ENCODE measurements at places on chromosomes 1 and 21.

GRCh38 chr1:23617084-23617521, 57.8 kb upstream of the ID3 start:
- DNase-seq, result no peak

- DNase-seq, result no peak
Measured at GRCh38 chr1:59016390-59016789, 232.5 kb upstream of the JUN start.

GRCh38 chr21:32641710-32642698, 29.8 kb upstream of the CFAP298 start:
- no peak for DNase-seq

DNA sequence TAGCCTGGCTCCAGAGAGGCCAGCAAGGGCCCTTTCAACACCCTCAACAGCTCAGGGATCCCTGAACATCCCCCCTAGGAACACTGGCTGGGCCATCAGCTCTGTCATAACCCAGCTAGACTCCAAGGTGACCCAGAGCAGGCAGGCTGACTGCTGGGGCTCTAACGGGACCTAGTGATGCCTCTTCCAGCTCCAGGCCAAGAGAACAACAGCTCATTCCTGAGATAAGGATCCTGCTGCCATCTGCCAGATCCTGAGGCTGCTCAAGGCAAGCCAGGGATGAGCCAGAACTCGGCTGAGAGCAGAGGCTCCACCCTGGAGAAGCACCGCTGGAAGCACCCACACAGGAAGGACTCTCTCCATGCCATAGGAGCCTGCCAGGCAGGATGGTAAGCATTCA, 2.0 kb downstream of the VSIG8 start:
- DNase-seq, result no peak

- no peak for DNase-seq
Measured at GRCh38 chr1:66550243-66550642, 16.3 kb downstream of the SGIP1 start.

DNA sequence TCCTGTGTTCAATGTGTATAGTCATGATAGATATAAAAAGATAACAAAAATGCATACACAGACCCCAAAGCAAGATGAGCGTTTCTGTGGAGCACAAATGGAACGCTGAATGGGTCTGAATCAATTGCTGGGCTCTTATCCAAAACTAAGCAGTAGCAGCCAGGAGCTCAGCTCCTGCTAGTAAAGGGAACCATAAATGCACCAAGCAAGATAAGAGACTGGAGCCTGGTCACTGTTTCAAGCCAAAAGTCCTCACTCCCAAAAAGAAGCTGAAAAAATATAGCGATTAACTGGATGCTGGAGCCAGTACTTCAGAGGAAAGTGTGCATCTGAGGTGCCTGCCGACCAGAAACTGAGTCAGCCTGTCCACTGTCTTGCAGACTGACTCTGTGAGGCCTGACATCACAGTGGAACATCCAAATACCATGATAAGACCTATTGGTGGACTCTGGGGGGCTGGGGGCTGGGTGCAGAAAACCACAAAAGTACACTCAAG, 68.9 kb downstream of the LRRC8C start:
- no peak for DNase-seq

DNA sequence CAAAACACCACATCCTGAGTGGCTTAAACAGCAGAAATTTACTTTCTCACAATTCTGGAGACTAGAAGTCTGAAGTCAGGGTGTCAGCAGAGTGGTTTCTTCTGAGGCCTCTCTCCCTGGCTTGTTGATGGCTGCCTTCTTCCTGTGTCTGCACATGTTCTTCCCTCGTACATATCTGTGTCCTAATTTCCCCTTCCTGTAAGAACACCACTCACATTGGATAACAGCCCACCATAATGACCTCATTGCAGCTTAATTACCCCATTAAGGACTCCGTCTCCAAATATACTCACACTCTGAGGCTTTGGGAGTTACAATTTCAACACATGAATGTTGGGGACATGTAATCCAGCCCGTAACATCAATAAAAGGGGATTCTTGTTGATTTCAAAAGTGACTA, 23.4 kb downstream of the C8A start:
- no peak for DNase-seq

- no peak for DNase-seq
Measured at GRCh38 chr1:210905944-210906453, 227.9 kb downstream of the KCNH1 start.

DNA sequence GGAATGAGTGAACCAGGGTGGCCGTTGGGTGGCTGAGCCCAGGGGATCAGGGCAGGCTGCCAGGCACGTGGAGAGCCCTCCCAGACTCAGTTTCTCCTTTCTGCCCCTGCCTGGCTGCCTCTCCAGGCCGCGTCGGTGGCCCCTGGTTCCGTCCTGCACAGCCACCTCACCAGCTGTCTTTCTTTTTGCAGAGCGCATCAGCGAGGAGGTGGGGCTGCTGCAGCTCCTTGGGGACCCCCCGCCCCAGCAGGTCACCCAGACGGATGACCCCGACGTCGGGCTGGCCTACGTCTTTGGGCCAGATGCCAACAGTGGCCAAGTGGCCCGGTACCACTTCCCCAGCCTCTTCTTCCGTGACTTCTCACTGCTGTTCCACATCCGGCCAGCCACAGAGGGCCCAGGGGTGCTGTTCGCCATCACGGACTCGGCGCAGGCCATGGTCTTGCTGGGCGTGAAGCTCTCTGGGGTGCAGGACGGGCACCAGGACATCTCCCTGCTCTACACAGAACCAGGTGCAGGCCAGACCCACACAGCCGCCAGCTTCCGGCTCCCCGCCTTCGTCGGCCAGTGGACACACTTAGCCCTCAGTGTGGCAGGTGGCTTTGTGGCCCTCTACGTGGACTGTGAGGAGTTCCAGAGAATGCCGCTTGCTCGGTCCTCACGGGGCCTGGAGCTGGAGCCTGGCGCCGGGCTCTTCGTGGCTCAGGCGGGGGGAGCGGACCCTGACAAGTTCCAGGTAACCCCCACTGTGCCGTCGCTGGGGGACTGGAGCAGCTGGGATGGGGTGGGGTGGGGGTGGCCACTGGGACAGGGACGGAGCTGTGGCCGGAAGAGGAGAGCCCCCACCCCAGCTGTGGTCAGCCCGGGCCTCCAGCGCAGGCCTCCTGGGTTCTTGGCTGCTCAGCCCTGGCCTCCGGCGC, 63.3 kb downstream of the COL18A1 start:
- DNase-seq, result no peak

DNA sequence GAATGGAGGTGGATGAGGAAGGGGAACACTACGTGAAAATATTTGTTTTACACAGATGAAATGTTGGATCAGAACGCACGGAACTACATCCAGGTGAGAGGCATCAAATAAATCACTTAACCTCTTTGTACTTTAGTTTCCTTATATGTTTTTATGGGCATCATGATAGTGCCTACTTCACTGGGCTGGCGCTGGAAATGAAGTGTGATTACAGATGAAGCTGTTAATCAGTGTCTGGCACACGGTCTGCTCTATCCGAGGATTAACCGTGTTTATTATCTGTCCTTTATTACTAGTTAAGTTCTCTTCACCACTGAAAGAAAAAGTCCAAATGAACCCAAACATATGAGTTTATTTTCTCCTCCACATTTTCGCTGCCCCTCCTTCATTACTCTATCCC, 96.0 kb upstream of the TRABD2B start:
- no peak for DNase-seq

- DNase-seq, result peak; percentile 48
Measured at GRCh38 chr1:6497215-6497866, 5.9 kb upstream of the PLEKHG5 start.

DNA sequence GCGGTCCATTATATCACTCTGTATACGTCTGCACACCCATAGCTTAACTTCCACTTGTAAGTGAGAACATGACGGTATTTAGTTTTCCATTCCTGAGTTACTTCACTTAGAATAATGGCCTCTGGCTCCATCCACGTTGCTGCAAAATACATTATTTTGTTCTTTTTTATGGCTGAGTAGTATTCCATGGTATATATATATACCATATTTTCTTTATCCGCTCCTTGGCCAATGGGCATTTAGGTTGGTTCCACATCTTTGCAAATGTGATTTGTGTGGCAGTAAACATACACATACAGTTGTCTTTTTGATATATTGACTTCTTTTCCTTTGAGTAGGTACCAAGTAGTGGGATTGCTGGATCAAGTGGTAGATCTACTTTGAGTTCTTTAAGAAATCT, 245.1 kb downstream of the NFIA start:
- no peak for DNase-seq

- DNase-seq, result no peak
Measured at GRCh38 chr1:59903141-59903754, 23.3 kb downstream of the CYP2J2 start.

DNA sequence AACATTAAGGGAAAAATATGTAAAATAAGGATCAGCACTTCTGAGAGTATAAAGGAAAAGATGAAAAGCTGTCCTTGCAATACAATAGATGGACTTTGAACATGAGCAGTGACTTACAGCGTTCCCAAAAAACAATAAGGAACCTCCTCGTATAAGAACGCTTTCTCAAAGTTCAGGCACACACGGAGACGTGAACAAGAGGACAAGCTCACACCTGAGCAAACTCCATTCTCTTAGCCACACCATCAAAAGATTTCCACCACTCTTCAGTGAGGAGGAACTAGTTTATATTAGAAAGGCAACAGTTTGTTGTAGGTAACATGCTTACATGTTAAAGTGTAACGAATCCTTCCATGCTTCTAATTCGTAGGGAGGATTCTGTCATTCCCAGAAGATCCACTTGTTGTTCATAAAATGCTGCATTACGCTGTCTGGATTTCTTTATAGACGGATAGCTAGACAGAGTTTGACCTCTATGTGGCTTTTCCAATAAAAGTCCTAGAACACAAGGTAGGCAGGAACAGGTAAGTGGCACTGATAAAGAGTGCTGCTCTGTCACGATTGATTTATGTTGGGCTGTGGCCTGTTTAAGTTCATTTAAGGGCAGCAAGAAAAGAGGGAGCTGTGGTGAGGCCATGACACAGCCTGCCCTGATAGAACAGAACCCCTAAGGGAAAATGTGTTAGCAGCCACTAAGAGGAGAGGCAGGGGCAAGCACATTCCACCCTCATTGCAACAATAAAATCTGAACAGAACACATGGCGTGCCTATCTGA, 37.0 kb upstream of the ATP1A1 start:
- DNase-seq, result no peak

DNA sequence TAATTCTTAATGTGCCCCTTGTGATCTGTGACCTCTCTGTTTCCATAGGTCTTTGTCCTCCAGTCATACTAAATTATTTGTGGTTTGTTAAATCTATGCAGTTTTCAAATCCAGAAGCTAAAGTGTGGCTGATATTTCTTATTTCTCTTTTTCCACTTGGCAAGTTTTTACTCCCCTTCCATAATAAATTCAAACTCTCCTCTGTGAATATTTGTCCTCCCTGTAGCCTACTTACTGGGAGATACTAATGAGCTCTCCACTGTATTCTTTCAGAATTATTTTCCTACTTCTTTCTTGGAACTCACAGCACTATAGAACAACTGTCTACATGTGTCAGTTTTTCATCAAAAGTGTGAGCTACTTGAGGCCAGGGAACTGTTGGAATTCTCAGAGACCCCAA, 430.8 kb upstream of the PTBP2 start:
- DNase-seq, result no peak

- no peak for DNase-seq
Measured at GRCh38 chr1:219990782-219991510, 55.4 kb downstream of the EPRS1 start.

- DNase-seq, result no peak
Measured at GRCh38 chr1:15188678-15189077, 35.1 kb downstream of the TMEM51 start.

DNA sequence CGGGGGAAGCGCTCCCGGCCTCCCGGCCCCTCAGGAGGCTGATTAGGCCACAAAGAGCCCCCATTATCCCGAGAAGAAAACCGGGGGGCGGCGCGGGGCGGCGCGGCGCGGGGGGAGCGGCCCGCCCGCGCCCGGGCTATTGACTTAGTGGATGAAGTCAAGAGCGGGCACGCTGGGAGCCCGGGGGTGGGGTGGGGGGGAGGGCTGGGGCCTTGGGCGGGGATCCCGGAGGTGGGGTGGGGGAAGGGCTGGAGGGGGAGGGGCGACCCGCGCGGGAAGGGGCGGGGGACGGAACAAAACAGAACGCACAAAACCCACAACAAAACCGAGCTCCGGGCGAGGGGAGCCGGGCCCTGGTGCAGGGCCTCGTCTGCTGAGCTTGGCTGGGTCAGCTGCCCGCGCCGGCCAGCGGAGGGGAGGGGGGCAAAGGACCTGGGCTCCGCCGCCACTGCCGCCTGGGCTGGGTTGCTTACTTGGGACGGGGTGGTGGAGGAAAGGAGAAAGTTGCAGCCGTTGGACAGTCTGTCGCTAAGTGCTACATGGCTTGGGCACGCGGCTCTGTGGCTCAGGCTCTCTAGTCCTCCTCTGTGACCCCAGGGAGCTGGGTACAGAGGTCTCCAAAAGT, 16.3 kb downstream of the PAX7 start:
- no peak for DNase-seq

DNA sequence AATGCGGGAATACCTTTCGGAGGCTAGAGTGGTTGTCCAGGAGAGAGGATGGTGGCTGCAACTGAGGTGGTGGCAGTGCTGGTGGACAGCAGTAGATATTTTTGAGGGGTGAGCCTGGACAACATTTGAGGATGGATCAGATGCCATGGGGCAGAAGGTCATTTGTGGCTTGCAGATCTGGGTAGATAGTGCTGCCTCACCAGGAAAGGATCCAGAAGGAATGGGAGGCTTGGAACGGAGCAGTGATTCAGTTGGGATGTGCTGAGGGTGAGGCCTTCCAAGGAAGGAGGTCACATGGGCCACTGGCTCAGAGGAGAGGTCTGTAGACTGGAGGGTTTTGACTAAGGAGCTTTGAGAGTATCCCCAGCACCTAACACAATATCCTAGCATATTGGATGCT, 110.8 kb upstream of the KAZN start:
- DNase-seq, result no peak

- DNase-seq, result no peak
Measured at GRCh38 chr1:33365560-33365997, 44.7 kb upstream of the A3GALT2 start.

DNA sequence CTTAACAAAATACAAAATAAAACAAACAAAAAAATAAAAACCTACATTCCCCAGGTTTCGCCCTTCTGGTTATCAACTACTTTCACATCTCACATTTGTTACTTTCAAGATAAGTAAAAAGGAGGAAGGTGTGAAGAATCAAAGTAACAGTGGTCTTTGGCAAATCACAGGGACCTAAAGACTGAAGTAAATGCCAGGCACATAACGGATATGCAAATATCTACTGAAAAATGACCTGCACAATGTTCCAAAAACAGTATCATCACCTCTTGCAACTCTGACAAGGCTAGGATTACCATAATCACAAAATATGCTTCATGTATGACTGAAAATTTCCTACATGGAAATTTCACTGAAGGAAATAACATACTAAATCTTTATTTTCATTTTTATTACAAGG, 29.3 kb downstream of the COP1 start:
- no peak for DNase-seq

Data from activated naive CD4-positive, alpha-beta T cell (primary cell).